ENCODE measurements at places on chromosomes 11 and 22.

DNA sequence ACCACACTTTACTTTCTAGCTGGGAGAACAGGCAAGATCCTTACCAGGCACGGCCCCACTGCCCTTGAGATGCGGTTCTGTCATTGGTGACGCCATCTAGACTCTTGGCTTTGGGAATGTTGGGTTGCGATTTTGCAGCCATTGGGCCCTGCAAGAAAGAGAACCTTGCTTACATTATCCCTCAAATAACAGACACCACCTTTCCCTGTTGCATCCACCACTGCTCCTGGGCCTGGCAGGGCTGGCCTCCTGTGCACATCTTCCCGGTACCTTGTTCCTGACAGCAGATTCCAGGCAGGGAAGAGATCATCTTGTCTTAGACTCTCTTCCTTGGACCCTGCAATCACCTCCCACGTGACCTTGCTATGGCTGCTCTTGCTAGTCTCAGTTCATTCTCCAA is 3.4 kb downstream of the DHCR7 start:
- H3K4me3 ChIP-seq: no peak overlapping the region
- no peaks in the 10 kb centered on the region for H3K27me3 ChIP-seq
- no peak for DNase-seq

- H3K27ac ChIP-seq: no peak overlapping the region
- no peaks in the 10 kb centered on the region for H3K4me1 ChIP-seq
- H3K27me3 ChIP-seq: no peaks in the 10 kb centered on the region
- peaks cover 19% of the 10 kb centered on the region for H3K36me3 ChIP-seq
- H3K4me3 ChIP-seq: no peak overlapping the region
- DNase-seq: no peak
These were observed 35.2 kb downstream of the PPP2R1B start for GRCh38 chr11:111730871-111731591.

- no peak for DNase-seq
- H3K36me3 ChIP-seq: peaks cover 3% of the 10 kb centered on the region
- peaks cover 24% of the 10 kb centered on the region for H3K4me1 ChIP-seq
- no peak overlapping the region for H3K4me3 ChIP-seq
- H3K27me3 ChIP-seq: peaks cover 23% of the 10 kb centered on the region
- no peak overlapping the region for H3K27ac ChIP-seq
These were observed 65.2 kb downstream of the CD82 start for GRCh38 chr11:44630511-44631210.

- peaks cover 7% of the 10 kb centered on the region for H3K36me3 ChIP-seq
- H3K4me3 ChIP-seq: no peak overlapping the region
- no peaks in the 10 kb centered on the region for H3K4me1 ChIP-seq
- DNase-seq: no peak
- no peak overlapping the region for H3K27ac ChIP-seq
These were observed 110.6 kb upstream of the SERPIND1 start for GRCh38 chr22:20663137-20663828.

GRCh38 chr11:87325490-87325872 is 287.7 kb downstream of the TMEM135 start:
- no peak overlapping the region for H3K4me3 ChIP-seq
- no peak overlapping the region for H3K27ac ChIP-seq
- DNase-seq: no peak
- peaks cover 34% of the 10 kb centered on the region for H3K36me3 ChIP-seq
- H3K27me3 ChIP-seq: no peaks in the 10 kb centered on the region

DNA sequence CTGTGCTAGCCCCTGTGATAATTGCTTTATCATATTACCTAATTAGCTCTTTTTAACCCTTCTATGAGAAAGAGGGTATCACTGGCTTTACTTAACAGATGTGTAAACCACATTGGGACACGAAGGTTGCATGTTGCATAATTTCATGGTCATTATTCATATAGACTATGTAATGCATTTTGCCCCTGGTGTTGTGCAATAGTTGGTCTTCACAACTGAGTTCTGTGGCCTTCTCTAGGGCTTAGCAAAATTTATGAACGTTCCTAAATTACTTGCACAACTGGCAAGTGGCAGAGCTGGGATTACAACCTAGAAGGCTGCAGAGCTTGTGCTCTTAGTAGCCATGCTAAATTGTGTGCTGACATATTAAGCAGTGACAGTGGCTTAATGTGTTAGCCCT is 34.6 kb upstream of the PDGFD start:
- no peak overlapping the region for H3K27ac ChIP-seq
- no peak overlapping the region for H3K4me3 ChIP-seq
- no peaks in the 10 kb centered on the region for H3K4me1 ChIP-seq
- H3K36me3 ChIP-seq: no peaks in the 10 kb centered on the region

DNA sequence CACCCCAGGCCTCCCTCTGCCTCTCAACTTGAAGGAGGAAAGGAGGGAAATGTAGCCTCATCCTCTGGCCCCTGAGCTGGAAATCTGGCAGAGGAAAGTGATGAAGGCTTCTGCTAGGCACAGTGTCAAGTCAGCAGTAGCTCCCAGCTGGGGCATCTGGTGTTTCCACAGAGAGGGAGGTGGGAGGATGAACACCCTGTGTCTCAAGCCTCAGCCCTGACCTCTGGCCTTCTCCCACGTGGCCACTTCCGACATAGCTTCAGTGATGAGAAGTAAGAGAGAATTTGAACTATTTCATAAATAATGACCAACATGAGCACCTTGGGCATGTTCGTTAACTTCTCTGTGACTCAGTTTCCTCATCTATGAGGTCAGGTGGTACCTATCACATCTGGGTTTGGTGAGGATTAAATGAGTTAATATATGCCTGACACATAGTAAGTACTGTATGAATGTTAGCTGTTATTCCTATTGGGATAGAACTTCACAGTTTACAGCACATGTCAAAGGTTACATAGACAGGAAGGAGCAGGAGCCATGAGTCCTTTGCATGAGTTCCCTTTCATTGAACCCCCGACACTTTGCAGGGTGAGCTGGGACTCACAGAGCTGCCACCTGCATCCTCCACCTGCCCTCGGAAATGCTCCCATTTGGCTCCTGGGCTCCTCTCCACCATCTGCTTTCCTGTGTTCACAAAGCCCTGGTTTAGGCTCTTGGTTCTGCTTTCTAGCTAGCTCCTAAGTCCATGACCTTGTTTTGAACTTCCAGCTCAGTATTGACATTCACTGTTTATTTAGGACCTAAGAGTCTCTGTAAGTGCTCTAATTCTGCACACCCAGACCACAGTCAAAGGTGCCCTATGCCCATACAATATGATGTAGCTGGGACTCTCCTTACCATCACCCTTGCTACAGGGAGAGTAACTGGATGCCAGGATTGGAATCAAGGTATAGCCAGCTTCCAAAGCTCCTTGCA is 61.7 kb downstream of the CSNK2A3 start:
- H3K4me1 ChIP-seq: peaks cover 1% of the 10 kb centered on the region
- H3K27ac ChIP-seq: no peak overlapping the region
- no peak for DNase-seq
- H3K36me3 ChIP-seq: no peaks in the 10 kb centered on the region
- peaks cover 51% of the 10 kb centered on the region for H3K27me3 ChIP-seq

Measured in stimulated activated naive B cell treated with anti-CD40 and anti-IgM and Interleukin-4, amounts not matched to agents 10 μg/mL and 1 μg/mL and 100 μg/mL, for 72 hours (primary cell).